CD8-positive, alpha-beta T cell (primary cell): ENCODE measurements at places on chromosomes 7 and 10.

DNA sequence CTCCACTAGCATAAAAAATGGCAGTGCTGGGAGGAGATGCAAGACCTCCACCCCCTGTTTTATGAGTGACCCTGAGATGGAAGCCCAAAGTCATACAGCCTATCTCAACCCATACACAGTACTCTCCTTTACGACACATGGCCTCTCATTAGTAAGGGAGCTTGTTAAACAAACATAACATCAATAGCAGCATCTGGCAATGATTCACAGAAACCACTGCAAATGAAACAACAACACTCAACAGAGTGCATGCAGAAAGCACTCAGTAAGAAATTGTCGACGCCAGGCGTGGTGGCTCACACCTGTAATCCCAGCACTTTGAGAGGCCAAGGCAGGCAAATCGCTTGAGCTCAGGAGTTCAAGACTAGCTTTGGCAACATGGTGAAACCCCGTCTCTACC lies 27.5 kb upstream of the FIGNL1 start:
- DNase-seq: no peak

DNA sequence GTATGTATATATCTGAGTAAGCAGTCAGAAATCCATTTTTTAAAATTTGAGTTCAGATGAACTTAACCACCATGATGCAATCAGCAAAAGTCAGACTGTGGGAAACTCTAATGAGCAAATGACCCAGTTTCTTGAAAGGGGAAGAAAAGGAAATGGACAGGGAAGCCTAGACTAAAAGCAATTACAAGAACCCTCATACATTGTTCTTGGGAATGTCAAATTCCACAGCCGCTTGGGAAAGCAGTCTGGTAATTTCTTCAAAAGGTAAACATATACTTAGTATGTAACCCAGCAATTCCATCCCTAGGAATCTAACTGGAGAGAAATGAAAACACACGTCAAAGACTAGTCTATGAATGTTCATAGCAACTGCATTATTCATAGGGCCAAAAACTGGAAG lies 16.4 kb upstream of the FOXK1 start:
- DNase-seq: no peak

GRCh38 chr7:22389892-22390291 lies 32.9 kb upstream of the RAPGEF5 start:
- DNase-seq: no peak

DNA sequence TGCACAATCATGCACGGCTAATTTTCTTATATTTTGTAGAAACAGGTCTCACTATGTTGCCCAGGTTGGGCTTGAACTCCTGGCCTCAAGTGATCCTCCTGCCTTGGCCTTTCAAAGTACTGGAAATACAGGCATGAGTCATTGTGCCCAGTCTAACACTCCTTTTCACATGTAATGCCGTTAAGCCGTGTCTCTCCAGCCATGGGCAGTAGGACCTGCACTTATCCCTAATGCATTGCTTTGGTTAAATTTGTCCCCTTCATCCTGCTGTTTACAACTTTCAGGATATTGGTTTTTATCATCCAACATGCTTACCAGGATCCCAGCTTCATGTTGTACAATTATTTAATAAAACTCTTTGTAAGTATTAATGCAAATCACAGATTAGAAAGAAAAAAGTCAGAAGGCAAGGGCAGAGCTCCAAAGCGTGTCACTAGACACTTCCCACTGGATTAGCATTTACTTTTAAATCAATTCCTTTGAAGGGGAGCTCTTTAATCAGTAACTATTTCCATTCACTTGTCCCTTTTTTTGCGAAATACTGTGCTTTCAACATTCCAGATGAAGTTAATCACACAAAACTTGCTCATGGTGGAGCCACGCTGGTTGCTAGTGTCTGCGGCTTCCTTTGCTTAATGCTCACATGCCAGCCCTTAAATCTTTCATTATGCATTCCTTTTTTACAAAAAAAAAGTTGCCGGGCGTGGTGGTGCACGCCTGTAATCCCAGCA lies 256.0 kb upstream of the AUTS2 start:
- DNase-seq: no peak

DNA sequence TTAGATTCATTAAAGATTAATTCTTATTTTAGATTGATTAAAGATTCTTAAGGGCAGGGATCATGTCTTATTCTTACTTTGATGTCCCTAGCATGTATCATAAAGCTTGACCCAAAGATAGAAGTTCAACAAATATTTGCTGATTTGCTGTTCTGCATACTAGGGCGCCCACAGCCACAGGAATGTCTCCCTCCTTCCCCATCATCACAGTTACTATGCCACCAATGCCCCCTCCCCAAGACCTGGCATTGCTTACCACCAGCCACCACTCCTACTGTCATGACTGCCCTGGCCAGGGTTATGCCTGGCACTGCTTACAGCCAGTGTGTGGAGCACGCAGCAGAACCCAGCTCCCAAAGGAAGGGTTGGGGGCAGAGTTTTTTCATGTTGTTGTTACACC lies 86.7 kb upstream of the AGK start:
- DNase-seq: no peak

DNA sequence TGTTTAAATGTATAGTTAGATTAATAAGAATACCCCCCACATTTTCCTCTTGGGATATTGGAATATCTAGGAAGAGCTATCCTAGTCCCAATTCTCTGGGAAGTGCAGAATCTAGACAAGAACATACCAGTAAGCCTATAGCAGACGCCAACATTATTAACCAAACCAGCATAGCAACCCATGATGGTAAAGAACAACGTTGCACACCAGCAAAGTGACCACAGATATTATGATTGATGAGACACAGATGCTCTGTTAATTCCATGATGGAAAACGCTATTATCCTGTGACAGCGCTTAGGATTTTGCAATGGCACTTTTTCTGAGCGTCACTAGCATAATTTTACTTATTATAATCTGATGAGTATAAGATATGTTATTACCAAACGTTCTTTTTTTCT lies 603.1 kb upstream of the PCDH15 start:
- no peak for DNase-seq

- DNase-seq: no peak
Observed at GRCh38 chr7:155569681-155570080, 23.3 kb upstream of the CNPY1 start.

GRCh38 chr10:137031-137430 lies 1.8 kb downstream of the ZMYND11 start:
- DNase-seq: peak; percentile 17

DNA sequence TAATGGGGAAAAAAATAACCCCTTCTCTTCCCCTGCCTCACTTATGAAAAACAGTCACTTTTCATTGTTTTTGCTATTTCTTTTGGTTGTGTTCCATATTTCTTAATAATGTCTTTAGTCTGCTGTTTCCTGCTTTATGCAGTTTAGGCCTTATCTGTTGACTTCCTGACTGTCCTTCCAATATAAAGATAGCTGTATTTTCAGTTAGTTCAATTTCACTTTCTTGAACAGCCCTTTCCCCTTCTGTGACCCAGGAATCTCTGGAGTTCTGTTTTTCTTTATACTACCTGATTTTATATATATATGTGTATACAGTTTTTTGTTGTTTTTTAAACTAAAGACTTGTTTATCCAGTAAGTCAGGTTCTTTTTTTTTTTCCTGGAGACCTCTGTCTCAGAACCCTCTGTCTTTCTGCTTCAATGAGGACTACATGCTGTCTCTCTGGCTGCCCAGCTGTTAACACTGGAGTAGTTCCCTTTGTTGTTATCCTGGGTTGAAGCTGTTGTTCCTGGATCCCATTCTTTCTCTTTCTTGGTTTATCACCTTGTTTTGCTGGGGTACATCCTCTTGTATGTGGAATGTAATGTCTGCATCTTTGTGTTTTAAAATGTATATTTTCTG lies 87.2 kb downstream of the GSDME start:
- DNase-seq: no peak

GRCh38 chr10:6054884-6055283 lies 7.3 kb downstream of the IL2RA start:
- no peak for DNase-seq

DNA sequence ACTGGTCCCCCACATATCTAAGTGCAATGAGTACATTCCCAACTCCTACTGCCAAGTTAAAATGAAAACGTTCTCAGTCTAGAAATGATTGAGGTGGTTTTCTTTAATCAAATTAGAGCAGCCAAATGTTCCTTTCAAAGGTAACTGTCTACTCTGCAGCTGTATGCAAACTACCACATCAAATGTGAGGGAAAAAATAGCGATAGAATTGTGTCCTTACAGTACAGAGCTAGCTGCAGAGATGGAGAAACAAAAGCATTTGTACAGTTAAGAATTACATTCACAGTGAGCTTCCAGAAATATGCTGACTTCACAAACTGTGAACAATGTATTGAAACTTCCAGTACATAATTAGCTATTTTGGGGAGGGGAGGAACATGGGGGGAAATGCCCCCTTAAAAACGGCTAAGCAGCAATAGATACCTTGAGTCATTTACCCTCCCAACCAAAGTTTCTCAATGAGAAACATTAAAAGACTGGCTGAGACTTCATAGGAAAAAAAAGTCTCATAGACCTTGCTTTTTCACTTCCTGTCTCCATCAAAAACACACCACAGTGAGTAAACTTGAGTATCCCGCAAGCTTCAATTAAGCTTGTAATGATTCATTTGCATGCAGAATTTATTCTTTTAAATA lies 22.9 kb downstream of the CDK6 start:
- DNase-seq: no peak

DNA sequence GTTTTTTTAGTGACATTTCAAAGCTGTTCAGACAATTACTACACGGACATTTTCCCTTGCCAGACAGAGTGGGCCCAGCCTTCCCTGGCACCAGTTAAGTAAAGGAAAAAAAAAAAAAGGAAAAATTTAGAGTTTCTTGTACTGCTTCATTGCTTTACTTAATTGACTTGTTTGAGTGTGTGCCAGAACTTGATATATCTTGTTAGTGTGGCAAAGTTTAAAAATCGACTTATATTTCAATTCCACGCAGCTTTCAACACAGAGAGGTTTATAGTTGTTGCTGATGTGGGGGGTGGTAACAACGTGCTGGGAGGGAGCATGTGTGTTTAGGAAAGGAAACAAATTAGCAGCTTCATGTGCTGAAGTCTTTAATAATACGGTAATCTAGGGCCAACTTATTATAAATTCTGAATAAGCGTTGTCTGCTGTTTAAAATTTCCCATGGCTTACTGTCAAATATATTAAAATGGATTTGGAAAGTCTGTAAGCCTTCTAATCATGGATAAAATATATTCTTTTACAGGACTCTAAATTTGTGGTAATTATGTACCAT lies 1104.6 kb downstream of the SORCS3 start:
- no peak for DNase-seq

GRCh38 chr10:27569946-27570345 lies 65.8 kb downstream of the RAB18 start:
- DNase-seq: no peak

- no peak for DNase-seq
Observed at GRCh38 chr7:124130-124949, 68.0 kb upstream of the FAM20C start.
